ENCODE measurements at places on chromosomes 13 and 19.

DNA sequence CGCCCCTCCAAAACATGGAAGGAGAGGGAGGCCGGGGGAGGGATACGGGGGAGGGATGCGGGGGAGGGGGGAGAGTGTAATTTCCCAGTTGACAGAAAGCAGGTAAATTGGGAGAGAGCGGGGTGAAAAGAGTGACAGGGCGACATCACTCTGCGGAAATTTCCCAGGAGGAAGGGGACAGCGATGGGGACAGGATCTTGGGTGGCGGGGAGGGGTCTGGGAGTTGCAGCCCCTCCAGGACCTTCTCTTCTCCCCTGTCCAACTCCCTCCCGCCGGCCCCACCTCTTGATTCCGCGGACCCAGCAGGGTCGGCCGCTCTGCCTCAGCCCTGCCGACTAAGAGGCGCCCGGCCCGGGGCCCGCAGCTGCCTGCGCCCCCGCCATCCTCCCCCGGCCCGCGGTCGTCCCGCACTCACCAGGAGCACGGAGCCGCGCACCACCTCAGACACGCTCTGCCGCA is 108.0 kb upstream of the DOCK9 start:
- DNase-seq: no peak

DNA sequence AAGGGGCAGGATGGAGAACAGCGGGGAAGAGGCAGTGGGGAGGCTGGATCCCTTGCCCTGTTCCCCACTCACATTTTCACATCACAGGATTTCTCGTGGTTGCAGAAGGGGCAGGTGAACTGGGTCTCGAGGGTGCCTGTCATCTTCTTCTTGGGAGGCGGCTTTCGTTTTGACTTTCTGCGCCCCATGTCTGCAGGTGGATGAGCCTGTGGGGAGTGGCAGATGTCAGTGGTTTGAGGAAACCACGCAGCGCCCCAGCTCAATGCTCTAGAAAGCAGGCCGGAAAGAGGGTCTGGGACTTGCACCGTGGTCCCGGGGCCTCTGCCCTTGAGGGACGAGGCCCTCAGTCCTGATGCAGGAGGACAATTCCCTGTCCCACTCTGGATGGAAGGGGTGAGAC is 4.9 kb downstream of the ELOF1 start:
- DNase-seq: no peak

- DNase-seq: no peak
Measured at GRCh38 chr19:10144361-10144760, 24.7 kb upstream of the EIF3G start.

GRCh38 chr13:110863685-110864084 is 51.2 kb downstream of the ANKRD10 start:
- DNase-seq: no peak

- DNase-seq: peak; percentile 69
Measured at GRCh38 chr13:106570299-106570852, 2.4 kb upstream of the ARGLU1 start.

GRCh38 chr19:16326401-16327168 is 2.0 kb downstream of the KLF2 start:
- DNase-seq: peak; percentile 81

- no peak for DNase-seq
Measured at GRCh38 chr13:48214519-48215121, 18.4 kb upstream of the ITM2B start.

GRCh38 chr13:24984134-24984533 is 111.8 kb upstream of the PABPC3 start:
- no peak for DNase-seq

DNA sequence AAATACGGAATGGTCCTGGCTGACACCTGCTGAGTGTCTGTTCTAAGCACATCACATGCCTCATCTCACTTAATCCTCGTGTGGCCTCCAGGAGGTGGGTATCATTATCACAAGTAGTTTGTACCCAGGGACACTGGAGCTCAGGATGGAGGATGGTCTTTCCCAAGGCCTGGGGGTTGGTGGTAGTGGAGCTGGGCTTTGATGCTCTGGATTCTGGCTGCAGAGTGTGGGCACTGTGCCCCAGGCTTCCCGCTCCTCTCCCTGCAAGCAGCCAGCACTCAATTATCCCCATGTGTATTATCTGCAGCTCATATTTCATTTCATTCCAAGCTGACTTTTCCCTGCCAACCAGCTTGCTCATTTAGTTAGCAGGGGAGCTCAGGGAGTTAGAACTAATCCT is 52.1 kb downstream of the SIAH3 start:
- DNase-seq: no peak

GRCh38 chr13:92574499-92574898 is 652.1 kb upstream of the GPC6 start:
- no peak for DNase-seq

- DNase-seq: no peak
Measured at GRCh38 chr19:58356766-58357480, 3.6 kb upstream of the A1BG start.

DNA sequence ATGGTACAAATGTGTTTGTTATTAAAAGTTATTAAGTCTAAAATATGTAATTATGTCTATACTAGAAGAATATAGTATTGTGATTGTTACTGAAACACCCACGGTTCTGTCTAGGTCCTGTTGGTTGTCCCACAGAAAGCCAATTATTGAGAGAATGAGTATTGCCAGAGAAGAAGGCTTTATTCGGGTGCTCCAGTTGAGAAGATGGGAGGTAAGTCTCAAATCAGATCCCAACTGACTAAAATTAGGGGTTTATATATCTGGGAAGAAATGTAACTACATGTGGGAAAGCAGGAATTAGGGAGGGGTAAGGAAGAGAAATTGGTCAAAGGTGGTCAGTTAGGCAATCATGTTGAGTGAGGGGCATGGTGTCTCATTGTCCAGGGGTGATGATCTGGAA is 798.4 kb downstream of the PCDH17 start:
- DNase-seq: no peak

DNA sequence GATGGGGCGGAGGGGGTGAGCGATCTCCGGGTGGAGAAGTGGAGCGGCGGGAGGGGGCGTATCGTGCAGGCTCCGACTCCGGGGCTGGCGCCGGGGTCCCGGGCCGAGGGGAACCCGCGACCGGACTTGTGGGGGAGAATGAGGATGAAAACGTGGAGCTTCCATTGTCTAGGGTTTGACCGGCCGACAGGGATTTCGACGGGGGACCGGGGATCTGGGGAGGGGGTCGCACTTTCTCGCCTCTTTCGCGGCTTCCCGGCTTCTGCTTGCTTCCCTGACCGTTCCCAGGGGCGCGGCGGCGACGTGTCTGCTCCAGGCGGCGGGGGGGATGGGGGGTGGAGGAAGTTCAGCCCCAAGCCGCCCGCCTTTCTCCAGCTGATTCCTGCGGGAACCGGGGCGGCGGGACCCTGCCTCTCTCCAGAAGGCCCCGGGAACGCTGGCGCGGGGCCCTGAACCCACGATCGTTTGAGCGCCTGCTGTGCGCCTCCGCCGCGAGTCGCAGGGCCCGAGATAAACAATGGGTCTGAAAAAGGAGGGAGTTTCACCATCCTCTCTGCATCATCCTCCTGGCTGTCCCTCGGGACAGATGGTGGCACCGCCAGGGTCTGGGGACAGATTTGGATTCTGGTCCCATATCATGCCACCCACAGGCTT is 790 bp downstream of the TPM4 start:
- peak; percentile 65 for DNase-seq

- DNase-seq: no peak
Measured at GRCh38 chr13:51297556-51297955, 41.9 kb upstream of the SERPINE3 start.

DNA sequence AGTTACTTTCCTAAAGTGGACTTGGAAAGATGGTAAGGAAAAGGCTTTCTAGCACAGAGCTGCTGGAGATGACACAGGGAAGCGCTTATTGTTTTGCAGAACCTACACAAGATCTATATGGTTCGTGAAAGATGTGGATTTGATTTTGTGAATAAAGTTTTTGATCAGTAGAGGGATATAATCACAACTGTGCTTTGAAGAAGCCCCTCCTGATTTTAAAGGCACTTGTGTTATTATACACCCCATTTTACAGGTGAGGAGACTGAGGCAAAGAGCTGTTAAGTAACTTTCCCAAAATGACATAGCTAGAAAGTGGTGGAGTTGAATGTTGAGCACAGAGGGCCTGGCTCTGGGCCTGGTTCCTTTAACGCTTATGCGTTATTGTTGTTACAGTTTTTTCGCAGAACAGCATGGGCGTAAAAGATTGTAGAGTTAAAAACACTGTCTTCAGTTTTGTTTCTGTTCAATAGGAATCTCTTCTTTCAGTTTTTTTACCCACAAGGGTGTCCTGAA is 1.4 kb downstream of the TDRD3 start:
- DNase-seq: no peak

- no peak for DNase-seq
Measured at GRCh38 chr13:21232196-21232595, 55.7 kb downstream of the MRPL57 start.

DNA sequence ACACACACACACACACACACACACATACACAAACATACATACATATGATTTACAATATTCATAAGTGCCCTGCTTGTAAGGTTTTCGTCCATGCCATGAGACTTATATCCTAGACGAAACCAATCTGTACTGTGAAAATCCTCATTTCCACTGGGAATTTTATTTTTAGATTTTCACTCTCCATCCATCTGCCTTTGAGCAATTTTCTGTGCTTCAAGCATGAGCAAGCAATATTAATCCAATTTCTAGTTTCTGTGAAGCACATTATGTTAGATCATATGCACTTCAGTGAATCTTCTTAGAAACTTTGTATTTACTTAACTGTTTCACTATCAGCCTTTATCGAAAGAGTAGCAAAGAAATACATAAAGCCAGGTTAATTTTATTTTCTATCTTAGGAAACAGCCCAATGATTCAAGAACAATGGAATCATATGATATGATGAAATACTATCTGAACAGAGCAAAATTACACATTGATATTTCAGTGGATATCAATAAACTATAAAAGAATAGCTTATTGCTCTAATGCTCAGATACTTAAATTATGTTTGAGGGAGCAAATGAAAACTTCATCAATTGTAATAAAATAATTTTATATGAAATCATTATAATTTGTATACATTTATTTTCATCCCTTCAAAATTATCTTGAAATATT is 1100.7 kb upstream of the MIR17HG start:
- no peak for DNase-seq

DNA sequence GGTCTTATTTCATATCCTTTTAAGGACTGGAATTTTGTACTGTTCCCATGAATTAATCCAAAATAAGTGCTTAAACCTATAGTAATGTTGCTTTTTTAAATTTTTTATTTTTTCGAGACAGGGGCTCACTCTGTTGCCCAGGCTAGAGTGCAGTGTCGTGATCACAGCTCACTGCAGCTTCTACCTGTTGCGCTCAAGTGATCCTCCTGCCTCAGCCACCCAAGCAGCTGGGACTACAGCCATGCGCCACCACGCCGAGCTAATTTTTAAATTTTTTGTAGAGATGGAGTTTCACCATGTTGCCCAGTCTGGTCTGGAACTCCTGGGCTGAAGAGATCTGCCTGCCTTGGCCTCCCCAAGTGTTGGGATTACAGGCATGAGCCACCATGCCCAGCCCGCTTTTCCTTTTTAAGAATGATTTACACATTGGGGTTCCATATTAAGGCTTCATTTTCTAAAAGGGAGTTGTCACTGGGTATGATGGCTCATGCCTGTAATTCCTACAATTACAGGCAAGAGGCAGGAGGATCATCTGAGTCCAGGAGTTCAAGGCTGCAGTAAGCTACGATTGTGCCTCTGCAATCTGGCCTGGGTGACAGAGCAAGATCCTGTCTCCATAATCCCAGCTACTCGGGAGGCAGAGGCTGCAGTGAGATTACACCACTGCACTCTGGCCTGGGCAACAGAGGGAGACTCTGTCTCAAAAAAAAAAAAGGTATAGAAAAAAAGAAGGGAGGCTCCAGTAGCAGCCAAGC is 28.3 kb upstream of the AKT2 start:
- DNase-seq: no peak

DNA sequence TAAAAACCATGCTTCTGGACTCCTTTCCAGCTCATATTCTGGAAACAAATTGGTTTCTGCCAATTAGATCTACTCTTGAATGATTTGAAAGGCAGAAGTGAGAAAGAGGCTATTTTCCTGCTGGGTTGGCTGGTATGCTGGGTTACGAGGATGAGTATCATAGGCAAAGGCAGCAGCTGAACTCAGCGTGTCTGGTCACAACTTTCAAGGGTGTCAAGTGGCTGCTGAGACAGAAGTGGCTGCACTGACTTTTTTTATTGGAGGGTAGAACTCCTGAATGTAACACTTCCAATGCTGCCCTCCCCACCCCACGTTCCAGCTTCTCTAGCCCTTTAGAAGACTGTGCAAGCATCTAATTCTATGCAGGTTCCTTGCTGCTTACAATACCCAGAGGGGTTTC is 8.3 kb upstream of the DZIP1 start:
- no peak for DNase-seq

GRCh38 chr13:25881971-25882451 is 169.8 kb downstream of the SHISA2 start:
- DNase-seq: no peak

GRCh38 chr19:17234911-17235299 is 8.9 kb downstream of the OCEL1 start:
- DNase-seq: no peak

- no peak for DNase-seq
Measured at GRCh38 chr19:48418317-48419064, 25.0 kb downstream of the GRIN2D start.

- no peak for DNase-seq
Measured at GRCh38 chr13:98761126-98761985, 8.9 kb upstream of the SLC15A1 start.

GRCh38 chr19:8831832-8832131 is 322 bp downstream of the ZNF558 start:
- DNase-seq: peak; percentile 42

DNA sequence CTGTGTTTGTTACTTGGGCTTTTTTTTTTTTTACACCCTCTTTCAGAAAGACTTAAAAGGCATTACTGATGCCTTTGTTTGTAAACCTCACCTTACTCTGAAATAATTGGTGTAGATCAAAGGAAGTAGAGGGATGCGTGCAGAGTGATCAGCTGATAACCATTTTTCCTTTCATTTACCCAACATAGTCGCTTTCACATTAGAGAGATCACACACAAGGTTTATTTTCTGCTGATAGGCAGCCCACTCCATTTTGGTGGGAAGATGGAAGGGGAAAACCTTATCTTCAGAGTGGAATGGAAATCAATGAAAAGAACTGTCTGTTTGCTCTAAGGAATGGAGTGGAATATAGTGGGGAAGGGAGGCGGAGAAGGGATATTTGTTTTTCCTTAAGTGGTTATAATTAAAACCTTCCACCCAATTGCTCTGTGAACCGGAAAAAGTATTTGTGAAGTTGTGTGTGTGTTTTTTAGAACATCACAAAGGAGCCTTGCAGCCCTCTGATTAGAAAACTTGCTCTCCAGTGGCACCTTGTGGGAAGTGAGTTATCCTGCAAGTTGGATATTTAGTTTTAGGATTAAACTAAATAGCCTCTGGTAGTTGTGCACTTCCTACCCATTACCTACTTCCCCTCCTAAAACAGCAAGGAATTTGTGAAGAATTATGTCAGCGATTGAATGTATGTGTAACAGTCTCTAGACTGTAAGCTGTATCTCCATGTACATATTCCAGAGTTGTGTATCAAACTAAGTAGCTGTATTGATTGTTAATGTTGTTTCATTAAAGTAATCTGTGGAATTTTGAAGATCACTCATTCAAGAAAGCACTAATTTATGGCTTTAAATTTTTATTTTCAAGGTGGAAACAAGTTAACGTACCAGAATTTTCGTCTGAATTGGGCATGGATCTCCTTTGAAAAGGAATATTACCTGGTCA is 76.8 kb downstream of the FREM2 start:
- no peak for DNase-seq
